Purkinje cell (primary cell): ENCODE measurements at places on chromosomes 1 and 21. TPM values are rescaled to one million over a fixed set of nuclear protein-coding genes. Genes with fewer than 3 reads are reported as not detected.

SPAG17 gene
- polyA plus RNA-seq: 3.6 and 6.1 TPM in 2 replicates

TARBP1 gene
- 17.2 and 22.4 TPM in 2 replicates for polyA plus RNA-seq

KRTAP12-1 gene
- not detected in 2 replicates for polyA plus RNA-seq

ZNF648 gene
- polyA plus RNA-seq: 0.07 and 0.17 TPM in 2 replicates

S100A1 gene
- not detected in 2 replicates for polyA plus RNA-seq

BCAS2 gene
- 265 and 288 TPM in 2 replicates for polyA plus RNA-seq

RPTN gene
- polyA plus RNA-seq: not detected in 2 replicates

LCE6A gene
- not detected in 2 replicates for polyA plus RNA-seq

GSTM4 gene
- polyA plus RNA-seq: 30.7 and 36.0 TPM in 2 replicates

GIPC2 gene
- polyA plus RNA-seq: 4.9 and 16.5 TPM in 2 replicates

ADAM30 gene
- polyA plus RNA-seq: not detected in 2 replicates

HHIPL2 gene
- polyA plus RNA-seq: not detected in 2 replicates

BCAN gene
- polyA plus RNA-seq: 11.1 and 13.8 TPM in 2 replicates

OR2M7 gene
- not detected in 2 replicates for polyA plus RNA-seq

CASQ1 gene
- 3.3 and 18.4 TPM in 2 replicates for polyA plus RNA-seq

CHIT1 gene
- polyA plus RNA-seq: not detected in 2 replicates

IGSF5 gene
- polyA plus RNA-seq: 1.7 and 3.5 TPM in 2 replicates

ZNF644 gene
- 74.8 and 101 TPM in 2 replicates for polyA plus RNA-seq

TPTE gene
- polyA plus RNA-seq: not detected in 2 replicates

FH gene
- polyA plus RNA-seq: 92.8 and 103 TPM in 2 replicates

RNU1-4 gene
- polyA plus RNA-seq: not detected in 2 replicates

PRRC2C gene
- 82.0 and 105 TPM in 2 replicates for polyA plus RNA-seq

CHRM3 gene
- 9.5 TPM in 1 of 2 replicates, not detected in the other for polyA plus RNA-seq

PYHIN1 gene
- polyA plus RNA-seq: not detected in 2 replicates

PCP4 gene
- 32,123 and 40,137 TPM in 2 replicates for polyA plus RNA-seq

RAP1GAP gene
- 6.6 and 9.3 TPM in 2 replicates for polyA plus RNA-seq

SDHC gene
- 72.3 and 72.8 TPM in 2 replicates for polyA plus RNA-seq

S100A2 gene
- not detected in 2 replicates for polyA plus RNA-seq
